ENCODE measurements at places on chromosomes 7 and 10.

GRCh38 chr10:71378336-71379117 is 18.2 kb upstream of the CDH23 start:
- DNase-seq, result no peak

GRCh38 chr7:149716007-149716931 is 57.1 kb downstream of the ZNF467 start:
- DNase-seq, result no peak

DNA sequence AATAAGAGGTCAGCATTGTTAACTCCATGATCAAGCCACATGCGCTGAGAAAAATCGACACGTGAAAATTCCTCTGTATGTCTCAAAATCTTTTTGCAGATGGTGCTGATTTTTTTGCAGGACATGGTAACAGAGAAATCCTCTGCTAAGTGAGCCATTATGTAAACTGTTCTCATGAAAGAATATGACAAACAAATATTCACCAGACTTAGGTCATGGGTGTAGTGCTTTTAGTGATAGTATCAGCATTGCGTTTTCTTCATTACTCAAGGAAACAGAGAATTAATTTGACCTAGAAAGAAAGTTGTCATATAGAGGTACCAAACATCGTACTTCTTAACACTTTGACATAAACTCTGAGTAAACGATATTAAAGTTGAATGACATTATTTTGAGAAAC is 34.7 kb downstream of the ADRB1 start:
- DNase-seq, result no peak

GRCh38 chr7:151800861-151801260 is 76.1 kb downstream of the PRKAG2 start:
- DNase-seq, result no peak

DNA sequence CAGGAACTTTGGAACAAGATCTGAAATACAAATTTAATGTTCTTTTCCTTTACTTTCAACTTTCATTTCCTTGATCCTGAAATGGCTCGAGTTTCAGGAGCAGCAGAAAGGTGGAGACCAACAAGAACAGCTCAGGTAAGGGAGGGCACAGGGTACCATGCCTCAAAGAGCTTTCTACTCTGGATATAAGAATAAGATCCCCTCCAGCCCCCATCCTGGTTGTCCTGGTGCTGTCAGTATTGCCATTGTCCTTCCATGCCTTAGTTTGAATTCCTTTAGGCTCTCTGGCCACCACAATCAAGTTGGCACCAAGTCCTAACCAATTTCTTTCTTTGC is 12.5 kb upstream of the CALU start:
- DNase-seq, result no peak

GRCh38 chr10:118721539-118721876 is 33.3 kb downstream of the CACUL1 start:
- no peak for DNase-seq

GRCh38 chr7:18191862-18192625 is 164.4 kb upstream of the PRPS1L1 start:
- no peak for DNase-seq

- DNase-seq, result no peak
These were observed 48.4 kb upstream of the ELFN1 start for GRCh38 chr7:1621718-1622117.

- no peak for DNase-seq
These were observed 102.2 kb upstream of the GPR26 start for GRCh38 chr10:123563994-123564393.

GRCh38 chr7:102232611-102233286 is 53.9 kb upstream of the SH2B2 start:
- no peak for DNase-seq

- DNase-seq, result no peak
These were observed 712.1 kb downstream of the PHTF2 start for GRCh38 chr7:78510580-78511188.
